ENCODE measurements at places on chromosomes 3 and 15.

DNA sequence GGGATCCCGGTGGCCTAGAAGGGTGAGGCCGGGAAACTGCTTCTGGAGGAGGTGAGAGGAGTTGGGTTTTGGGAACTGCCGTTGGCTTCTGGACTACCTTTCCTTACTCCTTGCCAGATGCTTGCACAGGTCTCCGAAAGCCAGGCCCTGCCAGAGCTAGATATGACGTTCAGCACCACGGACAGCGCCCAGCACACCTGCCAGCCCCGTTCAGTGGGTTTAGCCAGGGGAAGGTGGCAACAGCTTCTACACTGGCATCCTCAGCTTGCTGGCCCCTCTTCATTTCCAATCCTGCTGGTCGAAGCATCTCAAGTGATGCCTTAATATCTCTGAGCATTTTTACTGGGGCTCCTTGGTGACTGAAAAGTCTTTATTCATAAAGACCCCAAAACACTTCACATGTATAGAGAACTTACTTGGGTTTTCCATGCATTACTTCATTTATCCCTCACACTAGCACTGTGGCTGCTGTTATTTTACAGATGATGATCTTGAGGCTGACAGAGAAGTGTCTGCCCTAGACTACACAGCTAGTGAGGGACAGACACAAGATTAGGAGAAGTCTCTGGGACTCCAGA lies 21.9 kb downstream of the HCN4 start:
- no peak for DNase-seq

GRCh38 chr3:159322322-159322939 lies 520.6 kb downstream of the MFSD1 start:
- DNase-seq = no peak

DNA sequence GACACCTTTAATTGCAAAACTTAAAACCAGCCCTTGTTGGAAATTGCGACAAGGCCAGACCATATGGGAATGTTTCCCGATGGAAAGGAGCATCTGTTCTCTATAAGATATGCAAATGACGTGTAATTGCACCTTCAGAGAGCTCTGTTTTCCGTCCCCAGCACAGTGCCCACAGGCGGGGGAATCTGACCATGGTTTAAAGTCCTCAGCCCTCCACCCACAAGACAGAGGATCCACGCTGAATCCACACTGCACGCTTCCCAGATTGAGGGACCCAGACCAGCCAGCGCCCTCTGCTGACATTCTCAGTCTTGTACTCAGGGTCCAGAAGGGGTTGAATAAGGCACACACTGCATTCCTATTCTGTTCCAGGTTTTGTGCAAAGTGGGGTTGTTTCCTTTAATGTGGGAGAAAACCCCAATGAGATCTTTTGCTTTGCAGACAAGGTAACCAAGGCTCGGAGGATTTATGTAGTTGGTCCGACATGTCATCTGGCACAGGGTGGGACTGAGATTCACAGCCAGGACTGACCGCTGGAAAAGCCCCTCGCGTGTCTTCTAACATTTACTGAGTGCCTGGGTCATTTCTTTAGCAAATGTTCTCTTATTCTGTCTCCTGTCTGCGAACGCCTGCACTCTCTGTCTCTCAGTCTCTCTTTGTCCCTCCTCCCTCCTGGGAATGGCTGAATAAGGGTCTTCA lies 36.8 kb upstream of the KLHL25 start:
- DNase-seq = no peak

GRCh38 chr15:75058127-75058905 lies 34.9 kb downstream of the PPCDC start:
- no peak for DNase-seq

GRCh38 chr3:71056327-71056726 lies 527.2 kb downstream of the FOXP1 start:
- no peak for DNase-seq

DNA sequence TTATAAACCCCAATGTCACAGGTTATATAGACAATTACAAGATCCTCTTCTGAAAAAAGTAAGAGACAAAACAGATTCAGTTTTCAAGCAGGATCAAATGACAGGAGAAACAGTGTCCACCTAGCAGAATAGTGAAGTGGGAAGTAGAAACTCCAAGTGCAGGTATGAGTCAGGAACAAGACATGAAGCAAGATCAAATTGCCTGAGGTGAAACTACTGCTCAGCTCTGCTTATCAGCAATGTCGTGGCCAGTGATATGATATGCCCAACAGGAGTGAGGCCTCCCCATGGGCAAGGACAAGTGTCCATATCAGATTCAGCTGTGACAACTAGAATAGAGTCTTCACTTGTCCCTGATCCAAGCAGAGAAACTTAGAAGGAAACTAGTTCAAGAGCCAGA lies 100.0 kb downstream of the ZMAT3 start:
- no peak for DNase-seq

- no peak for DNase-seq
These were observed 400.2 kb upstream of the TBL1XR1 start for GRCh38 chr3:177597311-177598096.

DNA sequence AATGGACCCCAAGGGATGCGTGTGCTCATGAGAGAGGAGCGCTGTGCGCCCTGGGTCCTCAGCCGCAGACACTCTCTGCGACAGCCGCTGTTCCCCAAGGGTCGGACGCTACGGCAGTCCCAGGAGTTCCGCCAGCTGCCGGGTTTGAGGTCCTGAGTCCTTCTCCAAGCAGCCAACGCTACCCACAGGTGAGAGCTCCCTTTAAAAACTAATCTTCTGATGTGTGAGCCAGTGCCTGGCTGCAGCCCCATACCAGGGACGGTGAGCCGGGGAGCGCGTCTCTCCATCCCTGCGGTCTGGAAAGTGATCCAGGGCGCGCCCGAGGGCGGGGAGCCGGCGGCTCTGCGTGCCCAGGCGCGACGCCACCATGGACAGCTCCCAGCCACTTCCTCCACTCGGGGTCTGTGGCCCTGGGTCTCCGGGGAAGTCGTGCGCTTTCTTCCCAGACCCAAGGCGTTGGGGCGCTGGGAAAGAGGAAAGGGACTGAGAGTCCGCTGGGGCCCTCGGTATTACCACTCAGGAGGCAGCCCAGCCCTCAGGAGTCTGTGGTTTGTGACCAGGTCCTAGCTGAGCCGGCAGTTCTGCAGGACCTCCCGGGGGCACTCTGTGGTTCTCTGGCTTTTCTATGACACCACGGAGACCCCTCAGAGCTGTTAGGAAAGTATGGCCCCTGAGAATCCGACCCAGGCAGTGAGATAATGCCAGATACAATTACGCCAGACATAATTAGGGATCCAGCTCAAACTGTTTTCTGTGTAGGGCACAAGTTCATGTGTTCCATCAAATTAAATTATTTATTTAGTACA lies 1.4 kb downstream of the CEMIP start:
- no peak for DNase-seq

- DNase-seq = no peak
These were observed 19.4 kb downstream of the GXYLT2 start for GRCh38 chr3:72907131-72907711.

DNA sequence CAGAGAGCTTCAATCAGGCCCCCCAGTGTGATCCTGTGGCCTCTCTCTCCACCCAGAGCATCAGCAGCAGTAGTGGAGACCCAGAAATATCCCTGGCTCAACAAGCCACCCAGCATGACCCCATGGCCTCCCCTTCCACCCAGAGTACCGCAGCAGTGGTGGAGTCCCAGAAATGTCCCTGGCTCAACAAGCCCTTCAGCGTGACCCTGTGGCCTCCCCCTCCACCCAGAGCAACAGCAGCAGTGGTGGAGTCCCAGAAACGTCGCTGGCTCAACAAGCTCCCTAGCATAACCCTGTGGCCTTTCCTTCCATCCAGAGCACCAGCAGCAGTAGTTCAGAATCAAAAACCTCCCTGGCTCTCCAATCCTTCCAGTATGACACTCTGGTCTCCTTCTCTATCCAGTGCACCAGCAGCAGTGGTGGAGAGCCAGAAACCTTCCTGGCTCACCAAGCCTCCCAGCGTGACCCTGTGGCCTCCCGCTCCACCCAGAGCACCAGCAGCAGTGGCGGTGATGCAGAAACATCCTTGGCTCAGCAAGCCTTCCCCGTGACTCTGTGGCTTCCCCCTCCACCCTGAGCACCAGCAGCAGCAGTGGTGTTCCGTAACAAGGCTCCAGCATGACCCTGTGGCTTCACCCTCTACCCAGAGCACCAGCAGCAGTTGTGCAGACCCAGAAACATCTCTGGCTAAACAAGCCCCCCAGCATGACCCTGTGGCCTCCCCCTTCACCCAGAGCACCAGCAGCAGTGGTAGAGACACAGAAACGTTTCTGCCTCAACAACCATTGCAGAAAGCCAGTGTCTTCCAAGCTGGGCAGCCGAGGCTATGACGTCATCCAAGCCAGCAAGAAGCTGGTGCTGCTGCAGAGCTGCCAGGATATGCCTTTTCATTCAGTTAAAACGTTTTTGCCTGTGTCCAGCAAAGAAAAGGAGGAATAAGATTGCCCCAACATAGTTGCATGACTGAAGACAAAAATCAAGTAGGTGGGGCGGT lies 61.3 kb upstream of the TAMM41 start:
- no peak for DNase-seq

DNA sequence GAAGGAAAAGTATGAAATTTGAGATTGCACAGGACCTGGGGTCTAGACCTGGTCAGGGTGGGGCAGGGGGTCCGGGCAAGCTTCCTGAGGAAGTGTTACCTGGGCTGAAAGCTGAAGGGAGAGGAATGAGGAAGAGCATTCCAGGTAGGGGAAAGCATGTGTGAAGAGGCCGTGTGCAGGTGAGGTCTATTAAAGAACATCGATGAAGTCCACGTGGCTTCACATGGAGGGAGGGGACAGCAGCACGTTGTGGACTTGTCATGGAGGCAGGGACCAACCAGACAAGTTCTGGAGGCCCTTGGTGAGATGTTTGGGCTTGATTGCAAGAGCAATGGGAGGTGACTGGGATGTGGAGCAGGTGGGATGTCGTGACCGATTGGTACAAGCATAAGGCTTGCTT lies 47.1 kb downstream of the IDH2 start:
- DNase-seq = no peak

DNA sequence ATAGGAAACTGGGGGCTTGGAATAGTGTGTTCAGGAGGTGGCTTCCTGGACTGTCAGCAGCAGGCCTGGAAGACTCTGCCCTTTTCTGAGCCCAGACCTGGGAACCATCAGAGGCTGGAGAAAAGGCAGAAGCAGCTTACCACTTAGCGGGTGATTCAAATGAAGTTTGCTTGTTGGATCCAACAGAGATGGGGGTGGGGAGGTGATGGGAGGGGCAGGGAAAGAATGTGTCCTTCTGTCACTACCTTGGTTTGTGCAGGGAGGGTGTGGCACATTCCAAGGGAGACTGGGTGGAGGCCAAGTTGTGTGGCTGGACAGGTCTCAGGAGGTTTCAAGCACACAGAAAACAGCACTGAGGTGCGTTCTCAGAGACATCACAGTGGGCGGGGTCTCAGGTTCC lies 58.8 kb downstream of the TRAK1 start:
- DNase-seq = no peak

DNA sequence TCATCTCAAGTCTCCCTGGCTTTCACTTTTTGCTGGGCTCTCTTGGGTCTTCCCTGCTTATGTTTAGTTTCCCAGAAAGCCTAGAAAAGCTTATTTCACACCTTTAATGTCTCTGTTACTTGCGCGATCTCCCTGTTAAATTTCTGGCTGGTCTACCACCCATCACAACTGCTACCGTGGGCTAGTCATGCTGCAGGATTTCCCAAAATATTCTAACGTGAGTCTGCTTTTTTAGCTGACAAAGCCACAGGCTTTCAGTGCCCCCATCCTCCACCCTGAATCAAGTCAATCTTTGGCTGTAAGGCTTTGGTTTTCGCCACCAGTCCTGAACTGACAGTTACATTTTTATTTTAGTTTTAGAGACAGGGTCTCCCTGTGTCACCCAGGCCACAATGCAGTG lies 74.1 kb downstream of the SUMF1 start:
- DNase-seq = no peak

- DNase-seq = no peak
These were observed 39.5 kb downstream of the CD86 start for GRCh38 chr3:122094693-122095092.

GRCh38 chr3:134666466-134666865 lies 15.6 kb upstream of the KY start:
- DNase-seq = no peak

DNA sequence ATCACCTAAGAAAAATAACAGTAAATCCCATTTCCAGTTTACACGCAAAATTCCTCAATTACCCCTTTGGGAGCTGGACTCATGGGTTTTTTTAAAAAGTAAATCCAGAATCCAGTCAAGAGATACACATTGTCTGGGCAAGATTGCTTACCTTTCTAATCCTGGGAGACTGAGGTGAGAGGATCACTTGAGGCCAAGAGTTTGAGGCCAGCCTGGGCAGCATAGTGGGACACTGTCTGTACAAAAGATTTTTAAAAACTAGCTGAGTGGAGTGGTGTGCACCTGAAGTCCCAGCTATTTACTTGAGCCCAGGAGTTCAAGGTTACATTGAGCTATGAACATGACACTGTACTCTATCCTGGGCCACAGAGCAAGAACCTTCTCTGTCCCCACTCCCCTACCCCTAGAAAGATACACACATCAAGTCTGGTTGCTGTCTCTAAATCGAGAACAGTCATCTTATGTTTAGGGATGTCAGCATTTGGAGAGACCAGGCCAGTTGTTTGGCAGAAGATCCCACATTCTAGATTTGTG lies 39.0 kb downstream of the DAG1 start:
- DNase-seq = no peak

DNA sequence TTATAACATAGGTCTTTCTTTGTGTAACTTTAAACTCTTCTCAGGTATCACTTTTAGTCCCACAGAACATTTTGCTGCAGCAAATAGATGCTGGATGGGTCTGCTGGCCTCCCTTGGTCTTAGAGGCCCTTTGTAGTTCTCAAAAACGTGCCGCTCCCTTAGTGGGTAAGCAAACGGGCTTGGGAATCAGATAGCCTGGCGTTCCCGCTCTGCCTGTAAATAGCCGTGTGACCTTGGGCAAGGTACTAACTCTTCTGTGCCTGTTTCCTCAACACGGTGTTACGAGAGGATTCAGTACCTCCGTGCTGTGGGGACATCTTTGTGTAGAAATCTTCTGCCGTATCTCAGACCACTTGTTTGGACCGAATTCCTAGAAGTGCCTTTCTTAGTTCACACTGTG lies 64.4 kb downstream of the DNAJB8 start:
- DNase-seq = no peak
